ENCODE measurements at places on chromosomes 11 and 22. TPM values are rescaled to one million over a fixed set of nuclear protein-coding genes. Genes with fewer than 3 reads are reported as not detected.

The TYR gene
- total RNA-seq: not detected

The SLC22A6 gene
- total RNA-seq: not detected

DNA sequence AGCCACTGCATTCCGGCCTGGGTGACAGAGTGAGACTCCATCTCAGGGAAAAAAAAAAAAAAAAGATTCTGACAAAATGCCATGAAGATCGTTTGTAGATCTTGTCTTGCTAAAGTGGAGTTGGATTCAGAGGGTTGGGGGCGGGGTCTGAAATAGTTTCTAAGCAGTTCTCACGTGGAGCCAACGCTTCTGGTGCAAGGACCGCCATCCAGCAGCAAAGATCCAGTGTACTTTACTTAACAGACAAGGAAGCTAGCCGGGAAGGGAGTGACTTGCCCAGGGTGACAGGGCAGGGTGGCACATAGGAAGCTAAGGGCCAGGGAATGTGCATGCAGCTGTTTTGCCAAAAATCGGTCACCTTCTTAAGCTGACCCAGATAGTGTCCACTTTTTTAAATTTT lies 27.4 kb downstream of the APOL1 start:
- peaks cover 35% of the 10 kb centered on the region for H3K36me3 ChIP-seq
- peak overlapping the region; percentile 61 for H3K27ac ChIP-seq
- H3K27me3 ChIP-seq: peaks cover 6% of the 10 kb centered on the region
- no peak for DNase-seq
- peak overlapping the region; percentile 77 for H3K4me3 ChIP-seq

DNA sequence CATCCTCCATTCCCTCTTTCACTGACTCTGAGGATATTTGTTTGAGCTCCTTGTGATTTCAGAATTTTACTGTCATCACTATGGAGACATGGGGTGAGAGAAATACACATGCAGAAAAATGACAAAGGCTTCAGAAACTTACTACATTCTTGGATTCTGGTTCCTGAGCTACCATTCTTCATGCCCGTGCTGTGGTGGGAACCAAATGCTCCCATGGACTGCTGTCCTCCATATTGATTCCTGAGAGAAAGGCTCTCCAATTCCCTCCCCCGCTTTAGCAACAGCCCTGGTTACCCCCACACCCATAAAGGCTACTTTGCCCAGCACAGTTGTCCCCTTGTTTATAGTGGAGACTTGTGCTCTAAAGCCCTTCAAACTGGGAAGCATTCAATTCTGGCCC lies 195.4 kb downstream of the RRAS2 start:
- no peak for DNase-seq
- H3K4me1 ChIP-seq: no peaks in the 10 kb centered on the region
- H3K36me3 ChIP-seq: peaks cover 33% of the 10 kb centered on the region
- H3K27me3 ChIP-seq: peaks cover 3% of the 10 kb centered on the region
- no peak overlapping the region for H3K27ac ChIP-seq

- no peaks in the 10 kb centered on the region for H3K4me1 ChIP-seq
- H3K4me3 ChIP-seq: no peak overlapping the region
- H3K27ac ChIP-seq: no peak overlapping the region
- peaks cover 10% of the 10 kb centered on the region for H3K27me3 ChIP-seq
- no peak for DNase-seq
- H3K36me3 ChIP-seq: no peaks in the 10 kb centered on the region
These were observed 3.1 kb downstream of the TNNT3 start for GRCh38 chr11:1922481-1923081.

GRCh38 chr22:40334899-40335298 lies 11.4 kb upstream of the ADSL start:
- peaks cover 5% of the 10 kb centered on the region for H3K27me3 ChIP-seq
- peak overlapping the region; percentile 49 for H3K4me3 ChIP-seq
- H3K4me1 ChIP-seq: peaks cover 69% of the 10 kb centered on the region
- H3K27ac ChIP-seq: peak overlapping the region; percentile 12
- DNase-seq: no peak
